ENCODE measurements at places on chromosomes 5 and 9.
A peak's percentile ranks its signal among the peaks of the same experiment; 100 is the strongest.

DNA sequence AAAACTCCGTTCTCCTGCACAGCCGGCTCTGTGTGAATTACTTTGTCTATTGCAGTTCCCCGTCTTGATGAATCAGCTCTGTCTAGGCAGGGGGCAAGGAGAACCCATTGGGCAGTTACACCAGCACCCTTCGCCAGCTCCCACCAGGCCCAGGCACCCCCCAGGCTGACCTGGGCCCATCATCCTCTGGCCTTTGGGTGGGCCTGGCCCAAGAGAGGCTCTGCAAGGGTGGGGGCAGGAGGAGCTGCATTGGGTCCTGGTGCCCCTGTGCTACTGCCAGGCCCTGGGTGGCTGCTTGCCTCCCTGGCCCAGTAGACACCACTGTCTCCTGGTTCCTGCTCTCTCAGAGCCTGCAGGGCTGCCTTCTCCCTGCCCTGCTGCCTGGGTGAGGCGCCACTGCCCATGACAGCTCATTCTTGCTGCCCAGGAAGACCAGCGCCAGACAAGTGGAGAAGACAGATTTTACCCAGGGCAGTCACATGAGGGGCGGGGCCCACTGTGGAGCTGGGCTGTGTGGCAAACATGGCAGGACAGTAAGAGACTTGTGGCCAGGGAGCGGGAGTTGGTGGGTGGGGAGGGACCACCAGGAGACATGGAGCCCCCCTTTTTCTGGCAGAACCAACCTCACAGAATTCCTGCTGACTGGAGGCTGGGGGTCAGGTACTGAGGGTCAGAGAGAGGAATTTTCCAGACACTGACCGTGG, 67.2 kb downstream of the MRPL36 start:
- no peak for DNase-seq

- no peak for DNase-seq
These were observed 521 bp upstream of the PTGS1 start for GRCh38 chr9:122370303-122370702.

GRCh38 chr9:38422555-38423260, 1.5 kb downstream of the IGFBPL1 start:
- no peak for DNase-seq

- no peak for DNase-seq
These were observed 26.3 kb downstream of the ARSB start for GRCh38 chr5:78958672-78959445.

DNA sequence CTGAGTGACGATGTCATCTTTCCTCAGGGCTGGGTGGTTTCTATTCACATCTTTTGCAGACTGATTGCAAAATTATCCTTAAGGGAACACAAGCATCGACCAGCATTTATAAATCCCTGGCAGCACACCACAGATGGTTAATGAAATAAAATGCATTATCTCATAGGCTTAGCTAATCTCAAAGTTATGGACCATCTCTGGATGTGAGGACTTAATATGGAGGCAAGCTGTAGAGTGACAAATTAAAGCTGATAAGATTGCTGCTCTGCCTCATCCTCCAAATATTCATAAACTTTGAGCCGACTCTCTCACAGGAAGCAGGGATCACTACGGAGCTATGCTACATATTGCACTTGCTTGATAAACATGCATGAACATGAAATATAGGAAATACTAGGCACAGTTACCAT, 663.2 kb upstream of the RGMB start:
- no peak for DNase-seq

GRCh38 chr5:112316731-112317130, 102.3 kb downstream of the EPB41L4A start:
- no peak for DNase-seq

- DNase-seq = no peak
These were observed 53.4 kb upstream of the POMT1 start for GRCh38 chr9:131449276-131449675.

- DNase-seq = no peak
These were observed 79.8 kb downstream of the KLF4 start for GRCh38 chr9:107409581-107410389.

DNA sequence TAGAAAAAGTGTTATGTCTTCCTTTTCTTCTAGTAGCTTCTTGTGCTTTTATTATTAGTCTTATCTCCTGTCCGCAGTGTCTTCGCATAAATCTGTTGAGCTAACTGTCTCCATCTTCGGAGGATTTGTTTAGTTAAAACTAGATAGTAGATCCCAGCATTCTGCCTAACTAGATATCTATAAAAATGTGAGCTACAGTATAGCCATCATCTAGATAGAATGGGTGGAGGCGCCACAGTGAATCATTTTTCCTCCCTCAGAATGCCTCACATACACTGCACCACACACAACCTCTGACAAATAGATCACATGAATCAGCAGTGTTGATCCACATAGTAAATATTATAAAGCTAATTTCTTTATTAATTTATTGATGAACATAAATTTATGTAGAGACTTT, 220.3 kb upstream of the GAS1 start:
- no peak for DNase-seq

GRCh38 chr9:136352682-136353081, 10.9 kb downstream of the DNLZ start:
- no peak for DNase-seq

- no peak for DNase-seq
These were observed 7.3 kb upstream of the SEMA6A start for GRCh38 chr5:116581910-116582309.

DNA sequence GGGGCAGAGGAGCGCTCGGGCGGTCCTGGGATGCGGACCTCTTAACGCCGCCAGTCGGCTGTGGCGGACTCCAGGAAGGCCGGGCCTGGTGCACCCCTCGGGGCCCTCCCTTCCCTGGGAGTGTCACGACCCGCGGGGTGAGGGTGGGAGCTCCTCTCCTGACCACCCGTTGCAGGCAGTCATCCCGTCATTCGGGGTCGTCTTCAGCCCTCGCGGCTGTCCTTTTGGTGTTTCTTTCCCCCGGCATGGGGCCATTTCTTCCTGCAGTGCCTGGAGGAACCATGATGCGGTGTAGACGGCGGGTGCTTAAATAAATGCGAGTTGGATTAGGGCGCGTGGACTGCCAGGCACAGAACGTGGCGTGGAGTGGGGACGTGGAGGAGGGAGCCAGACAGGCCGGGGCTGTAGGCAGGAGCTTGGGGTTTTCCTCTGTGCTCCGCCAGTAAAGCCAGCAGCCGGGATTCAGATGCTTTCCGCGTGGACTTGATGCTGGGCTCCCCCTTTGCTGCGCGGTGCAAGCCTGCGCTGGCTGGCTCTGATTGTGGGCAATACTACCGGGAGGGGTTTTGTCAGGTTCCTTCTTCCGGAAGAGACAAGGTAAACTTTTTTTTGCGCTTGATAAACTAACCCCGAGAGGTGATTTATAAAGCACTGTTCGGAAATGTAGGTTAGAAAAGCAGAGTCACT, 868 bp downstream of the KDM4C start:
- DNase-seq = peak; percentile 36

- no peak for DNase-seq
These were observed 657 bp downstream of the MAT2B start for GRCh38 chr5:163506095-163506457.

DNA sequence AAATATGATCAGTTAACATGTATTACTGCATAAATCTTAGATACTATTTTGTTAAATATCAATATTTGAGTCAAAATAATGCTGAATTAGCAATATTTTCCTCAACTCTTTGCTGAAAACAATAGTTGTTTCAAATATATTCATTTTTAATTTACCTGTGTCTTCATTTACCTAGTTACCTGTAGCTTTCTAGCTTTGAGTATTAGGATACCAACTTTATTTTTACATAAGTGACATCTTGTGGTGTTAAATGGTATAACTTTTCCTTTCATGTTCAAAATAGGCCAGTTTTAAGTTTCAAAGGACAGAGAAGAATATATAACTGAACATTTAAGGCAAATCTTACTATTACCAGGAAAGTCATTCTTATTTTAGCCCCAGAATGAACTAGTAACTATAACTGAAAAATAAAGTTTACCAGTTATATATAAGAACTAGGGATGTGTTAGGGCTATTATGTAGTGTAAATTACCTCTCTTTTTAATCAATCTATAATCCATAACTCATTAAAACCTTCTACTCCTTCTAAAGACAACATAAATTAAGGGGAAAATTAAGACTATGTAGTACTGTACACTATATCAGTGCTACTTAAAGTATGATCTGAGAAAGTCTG, 25.3 kb downstream of the AP3B1 start:
- no peak for DNase-seq

GRCh38 chr5:73256012-73256411, 83.0 kb downstream of the TMEM174 start:
- DNase-seq = no peak

DNA sequence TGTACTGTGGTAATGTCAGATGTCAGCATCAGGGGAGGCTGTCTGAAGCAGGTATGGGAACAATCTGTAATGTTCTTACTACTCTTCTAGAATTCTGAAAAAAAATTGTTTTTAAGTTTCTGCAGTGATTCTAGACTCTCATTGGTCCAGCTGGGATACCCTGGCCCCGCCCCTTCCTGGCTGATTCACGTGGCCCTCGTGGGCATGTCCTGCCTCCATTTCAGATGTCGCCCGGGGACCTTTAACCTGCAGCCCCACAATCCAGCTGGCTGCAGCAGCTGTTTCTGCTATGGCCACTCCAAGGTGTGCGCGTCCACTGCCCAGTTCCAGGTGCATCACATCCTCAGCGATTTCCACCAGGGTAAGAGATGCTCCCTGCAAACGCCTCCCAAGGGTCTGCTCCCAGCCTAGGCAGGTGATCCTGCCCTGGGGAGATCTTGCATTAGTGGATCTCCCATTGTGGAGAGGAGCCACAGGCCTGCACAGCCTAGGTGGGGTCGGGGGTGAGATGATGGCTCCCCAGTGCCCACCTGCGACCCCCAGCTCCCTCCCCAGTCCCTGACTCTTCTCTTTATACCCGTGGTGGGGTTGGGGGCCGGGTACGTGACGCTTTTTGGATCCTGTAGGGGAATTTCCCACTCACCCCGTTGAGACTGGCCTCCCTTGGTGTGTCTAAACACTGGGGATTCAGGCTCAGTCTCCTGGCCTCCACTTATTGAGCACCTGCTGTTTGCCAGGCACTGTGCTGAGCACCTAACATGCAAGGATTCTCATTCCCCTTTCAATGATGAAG, 36.5 kb downstream of the LAMC3 start:
- DNase-seq = no peak

DNA sequence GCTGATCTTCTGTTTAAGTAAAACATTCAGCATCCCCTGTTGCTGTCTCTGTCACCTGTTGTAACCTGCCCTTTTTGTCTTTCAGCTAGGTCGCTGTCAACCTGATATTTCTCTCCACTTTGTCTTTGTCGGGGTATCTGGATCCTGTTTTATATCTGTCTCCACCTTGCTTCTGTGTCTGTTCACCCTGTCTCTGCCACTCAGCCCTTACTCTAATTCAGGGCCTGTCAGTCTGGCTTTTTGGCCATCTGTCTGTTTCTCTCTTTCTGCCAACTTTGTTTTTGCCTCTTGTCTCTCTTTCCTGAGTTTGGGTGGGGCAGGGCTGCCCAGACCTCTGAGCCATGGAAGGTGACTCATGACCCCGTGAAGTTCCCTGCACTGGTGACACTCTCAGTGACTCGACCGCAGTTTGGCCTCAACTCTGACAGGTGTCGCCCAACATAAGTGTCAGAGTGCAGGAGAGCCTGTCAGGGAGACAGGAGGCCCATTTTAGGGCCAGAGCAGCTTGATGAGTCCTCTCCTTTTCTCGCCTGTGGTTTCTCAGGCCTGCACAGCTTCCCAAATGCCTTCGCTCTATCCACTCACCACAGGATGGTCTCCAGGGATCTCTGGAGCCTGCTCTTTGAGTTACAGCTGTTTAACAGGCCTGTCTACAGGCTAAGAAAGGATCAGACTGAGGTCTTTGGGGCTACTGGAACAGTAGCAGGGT, 868 bp downstream of the ZBTB43 start:
- peak; percentile 98 for DNase-seq

GRCh38 chr5:172877466-172878260, 43.6 kb downstream of the ERGIC1 start:
- DNase-seq = no peak

- no peak for DNase-seq
These were observed 155.8 kb downstream of the ZNF608 start for GRCh38 chr5:124590686-124591085.

DNA sequence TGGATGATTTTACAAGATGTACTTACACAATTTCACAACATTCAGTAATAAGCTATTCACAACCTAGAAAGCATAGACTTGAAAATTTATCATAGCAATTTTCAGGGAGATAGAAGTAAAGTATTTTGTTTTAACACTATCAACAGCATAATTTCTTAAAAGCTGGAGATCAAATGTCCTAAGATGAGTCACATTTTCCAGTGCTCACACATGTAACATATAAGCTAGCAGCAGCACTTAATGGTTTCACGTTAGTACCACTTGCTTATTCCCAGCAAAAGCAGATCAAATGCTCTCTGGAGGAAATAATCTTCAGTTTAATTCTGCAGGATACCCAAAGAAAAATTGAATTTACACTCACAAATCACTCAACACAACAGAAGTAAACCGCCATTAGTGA, 6.5 kb downstream of the OR13C8 start:
- DNase-seq = no peak

DNA sequence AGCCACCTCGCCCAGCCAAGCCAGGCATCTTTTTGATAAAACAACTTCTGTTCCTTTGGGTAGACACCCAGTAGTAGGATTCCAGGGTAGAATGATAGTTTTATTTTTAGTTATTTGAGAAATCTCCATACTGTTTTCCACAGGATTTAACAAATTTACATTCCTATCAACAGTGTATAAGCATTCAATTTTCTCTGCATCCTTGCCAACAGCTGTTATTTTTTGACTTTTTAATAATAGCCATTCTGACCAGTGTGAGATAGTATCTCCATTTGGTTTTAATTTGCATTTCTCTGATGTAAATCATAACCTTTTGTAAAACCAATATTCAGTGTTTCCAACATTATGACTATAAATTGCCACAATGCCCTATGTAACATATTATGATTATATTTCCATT, 28.2 kb upstream of the CCNB1 start:
- no peak for DNase-seq

All from gastrocnemius medialis (tissue), 4 donors.